ENCODE measurements at places on chromosomes 2 and 18.

- DNase-seq, result no peak
These were observed 3.6 kb upstream of the IL1A start for GRCh38 chr2:112787729-112788393.

GRCh38 chr2:112055730-112056625 is 909 bp downstream of the TMEM87B start:
- DNase-seq, result no peak

DNA sequence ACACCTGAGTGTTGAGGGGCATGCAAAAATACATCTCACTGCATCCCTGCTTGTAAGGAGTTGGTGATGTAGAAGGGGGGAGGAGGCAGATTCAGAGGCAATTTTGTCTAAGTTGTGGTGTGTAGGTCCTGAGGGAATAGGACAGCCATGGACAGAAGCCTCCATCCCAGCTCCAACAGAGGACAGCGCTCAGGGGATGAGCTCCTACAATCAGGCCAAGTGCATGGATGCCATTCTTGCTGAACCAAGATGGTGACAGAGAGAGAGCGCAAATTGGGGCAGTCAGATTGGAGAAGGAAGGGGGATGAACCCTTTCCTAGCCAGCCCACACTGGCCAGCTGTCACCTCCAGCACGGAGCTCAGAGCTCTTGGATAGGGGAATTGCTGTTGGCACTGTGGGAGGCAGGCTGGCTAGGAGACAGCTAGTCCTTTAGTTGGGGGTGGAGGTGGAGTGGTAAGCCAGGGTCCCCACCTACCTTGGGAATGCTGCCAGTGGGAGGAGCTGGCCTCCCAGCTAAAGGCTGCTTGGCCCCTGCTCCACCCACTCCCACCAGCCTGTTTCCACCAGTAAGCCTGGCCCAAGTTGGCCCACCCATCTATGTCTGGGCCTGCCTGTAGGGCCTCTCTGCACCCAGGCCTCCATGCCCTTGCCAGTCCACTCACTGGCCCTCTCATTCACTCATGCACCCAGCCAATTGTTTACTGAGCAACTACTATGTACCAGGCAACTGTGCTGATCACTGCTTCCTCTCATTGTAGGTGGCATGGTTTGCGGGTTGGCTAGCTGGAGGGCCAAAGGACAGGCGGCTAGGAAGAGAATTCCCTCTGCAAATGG is 2.5 kb upstream of the PER2 start:
- DNase-seq, result no peak

DNA sequence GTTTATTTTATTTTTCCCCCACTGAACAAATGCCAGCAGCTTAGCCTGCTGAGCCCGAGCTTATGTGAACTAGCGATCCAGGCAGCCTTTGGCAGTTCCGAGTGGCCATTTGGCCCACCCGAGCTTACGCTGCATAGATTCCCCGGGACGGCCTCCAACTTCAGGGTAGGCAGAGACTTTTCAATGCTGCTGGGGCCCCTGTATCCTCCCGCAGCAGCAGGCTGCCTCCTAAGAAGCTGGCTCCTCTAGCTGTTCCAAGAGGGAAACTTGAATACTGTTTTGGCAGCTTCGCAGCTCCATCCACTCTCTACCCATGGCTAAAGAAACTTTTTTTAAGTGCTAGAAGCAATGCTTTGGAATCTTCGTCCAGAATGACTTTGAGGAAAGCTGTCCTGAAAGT is 295.2 kb downstream of the SS18 start:
- no peak for DNase-seq

GRCh38 chr2:45178359-45178758 is 169.1 kb upstream of the SIX2 start:
- DNase-seq, result no peak

- no peak for DNase-seq
These were observed 1.9 kb downstream of the USP37 start for GRCh38 chr2:218566296-218566695.
